Dermis blood vessel endothelial cell (primary cell): ENCODE measurements at places on chromosomes 12 and 14.

DNA sequence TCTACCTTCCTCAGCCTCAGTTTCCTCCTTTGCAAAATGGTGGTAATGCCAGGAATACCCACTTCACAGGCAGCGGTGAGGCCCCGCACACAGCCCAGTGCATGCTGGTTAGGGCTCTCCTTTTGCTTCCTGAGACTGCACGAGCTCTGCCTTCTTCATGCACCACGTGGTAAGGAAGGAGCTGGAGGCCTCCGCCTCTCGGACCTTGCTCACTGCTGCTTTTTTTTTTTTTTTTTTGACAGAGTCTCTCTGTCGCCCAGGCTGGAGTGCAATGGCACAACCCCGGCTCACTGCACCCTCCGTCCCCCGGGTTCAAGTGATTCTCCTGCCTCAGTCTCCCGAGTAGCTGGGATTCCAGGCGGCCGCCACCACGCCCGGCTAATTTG is 18.1 kb downstream of the TAMALIN start:
- peak; percentile 55 for DNase-seq

GRCh38 chr12:29430716-29431044 is 49.7 kb upstream of the ERGIC2 start:
- DNase-seq = no peak

- no peak for DNase-seq
These were observed 16.1 kb upstream of the SH2B3 start for GRCh38 chr12:111389635-111390034.

DNA sequence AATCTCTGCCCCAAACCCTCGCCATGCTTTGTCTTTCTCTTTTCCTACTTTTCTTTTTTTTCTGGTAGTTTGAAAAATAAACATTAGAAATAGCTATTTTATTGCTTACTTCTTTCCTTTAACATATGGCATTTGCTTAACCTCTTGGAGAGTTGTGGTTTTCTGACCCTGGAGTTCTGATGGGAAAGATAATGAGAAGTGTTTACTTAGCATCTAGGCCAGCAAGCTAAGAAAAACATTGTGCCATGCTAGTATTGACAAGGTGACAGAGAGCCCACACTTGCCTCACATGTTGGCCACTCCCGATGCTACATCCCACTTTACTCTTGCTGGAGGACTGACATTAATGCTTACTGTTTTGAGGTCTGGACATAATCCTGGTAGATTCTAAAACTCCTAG is 886.2 kb downstream of the DIO2 start:
- no peak for DNase-seq

- no peak for DNase-seq
These were observed 18.6 kb downstream of the JDP2 start for GRCh38 chr14:75446447-75446846.

- no peak for DNase-seq
These were observed 499.7 kb upstream of the RGS6 start for GRCh38 chr14:71432334-71433110.

DNA sequence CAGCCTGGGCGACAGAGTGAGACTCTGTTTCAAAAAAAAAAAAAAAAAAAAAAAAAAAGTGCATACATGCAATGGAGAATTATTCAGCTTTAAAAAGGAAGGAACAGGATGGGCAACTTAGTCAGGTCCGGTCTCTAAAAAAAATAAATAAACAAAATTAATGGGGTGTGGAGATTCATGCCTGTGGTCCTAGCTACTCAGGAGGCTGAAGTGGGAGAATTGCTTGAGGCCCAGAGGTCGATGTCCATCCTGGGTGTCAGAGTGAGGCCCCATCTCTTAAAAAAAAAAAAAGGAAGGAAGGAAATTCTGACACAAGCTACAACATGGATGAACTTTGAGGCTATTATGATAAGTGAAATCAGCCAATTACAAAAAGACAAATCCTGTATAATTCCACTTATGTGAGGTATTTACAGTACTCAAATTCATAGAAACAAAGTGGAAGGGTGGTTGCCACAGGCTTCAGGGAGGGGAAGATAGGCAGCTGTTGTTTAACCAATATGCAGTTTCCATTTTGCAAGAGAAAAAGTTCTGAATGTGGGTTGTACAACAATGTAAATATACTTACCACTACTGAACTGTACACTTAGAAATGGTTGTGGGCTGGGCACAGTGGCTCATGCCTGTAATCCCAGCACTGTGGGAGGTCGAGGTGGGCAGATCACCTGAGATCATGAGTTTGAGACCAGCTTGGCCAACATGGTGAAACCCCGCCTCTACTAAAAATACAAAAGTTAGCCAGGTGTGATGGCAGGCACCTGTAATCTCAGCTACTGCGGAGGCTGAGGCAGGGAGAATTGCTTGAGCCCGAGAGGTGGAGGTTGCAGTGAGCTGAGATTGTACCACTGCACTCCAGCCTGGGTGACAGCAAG is 12.3 kb upstream of the APOF start:
- peak; percentile 41 for DNase-seq

GRCh38 chr12:77204083-77204482 is 138.7 kb upstream of the E2F7 start:
- peak; percentile 18 for DNase-seq

- DNase-seq = peak; percentile 41
These were observed 1.3 kb downstream of the CAMKK2 start for GRCh38 chr12:121295116-121295745.

GRCh38 chr12:52354200-52354599 is 13.1 kb downstream of the KRT85 start:
- DNase-seq = no peak

DNA sequence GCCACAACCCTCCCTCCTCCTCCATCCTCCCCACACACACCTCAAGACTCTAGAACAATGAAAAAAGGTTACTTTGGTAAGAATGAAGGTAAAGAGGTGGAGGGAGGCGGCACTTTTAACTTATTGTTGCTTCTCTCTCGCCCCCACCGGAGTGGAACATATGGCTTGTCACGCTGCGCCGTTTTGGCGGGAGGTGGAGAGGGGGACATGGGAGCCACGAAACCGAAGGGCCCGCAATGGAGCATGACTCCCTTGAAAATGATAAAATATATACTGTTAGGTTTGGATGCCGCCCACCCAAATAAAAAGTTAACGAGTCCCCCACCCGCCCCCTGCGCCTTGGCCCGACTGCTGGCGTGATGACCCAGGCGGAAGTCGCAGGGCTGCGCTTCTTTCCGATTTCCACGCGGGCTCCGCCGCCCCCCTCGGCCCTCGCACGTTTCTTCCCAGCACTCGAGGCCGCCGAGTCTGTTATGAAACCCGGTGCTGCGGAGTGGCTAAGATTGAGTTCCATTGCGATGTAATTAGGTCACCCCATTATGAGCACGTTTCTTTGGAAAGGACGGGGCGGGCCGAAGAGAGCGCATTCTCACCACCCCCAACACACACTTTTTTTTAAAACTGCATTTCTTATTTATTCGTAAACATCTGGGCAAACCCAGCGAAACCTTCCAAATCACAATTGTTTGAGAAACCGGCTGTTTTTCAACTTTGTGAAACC is 1.4 kb upstream of the ZFP36L1 start:
- DNase-seq = peak; percentile 91

GRCh38 chr12:89038831-89039512 is 313.3 kb downstream of the DUSP6 start:
- DNase-seq = no peak

- no peak for DNase-seq
These were observed 12.9 kb upstream of the OXA1L start for GRCh38 chr14:22753586-22753985.

- DNase-seq = peak; percentile 50
These were observed 17.7 kb upstream of the ANP32D start for GRCh38 chr12:48454667-48455066.

DNA sequence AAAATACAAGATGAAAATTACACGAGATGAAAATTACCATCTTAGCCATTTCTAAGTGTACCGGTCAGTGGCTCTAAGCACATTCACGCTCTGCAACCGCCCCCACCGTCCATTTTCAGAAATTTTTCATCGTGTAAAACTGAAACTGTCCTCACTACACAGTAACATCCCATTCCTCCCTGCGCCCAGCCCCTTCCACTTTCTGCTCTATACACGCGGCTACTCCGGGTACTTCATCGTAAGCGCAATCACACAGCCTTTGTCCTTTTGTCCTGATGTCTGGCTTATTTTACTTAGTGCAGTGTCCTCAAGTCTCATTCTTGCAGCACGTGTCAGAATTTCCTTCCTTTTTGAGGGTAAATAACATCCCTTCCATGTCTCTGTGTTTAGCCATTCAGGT is 3.6 kb upstream of the GPR132 start:
- no peak for DNase-seq

GRCh38 chr12:116813271-116814041 is 67.8 kb downstream of the HRK start:
- DNase-seq = no peak

DNA sequence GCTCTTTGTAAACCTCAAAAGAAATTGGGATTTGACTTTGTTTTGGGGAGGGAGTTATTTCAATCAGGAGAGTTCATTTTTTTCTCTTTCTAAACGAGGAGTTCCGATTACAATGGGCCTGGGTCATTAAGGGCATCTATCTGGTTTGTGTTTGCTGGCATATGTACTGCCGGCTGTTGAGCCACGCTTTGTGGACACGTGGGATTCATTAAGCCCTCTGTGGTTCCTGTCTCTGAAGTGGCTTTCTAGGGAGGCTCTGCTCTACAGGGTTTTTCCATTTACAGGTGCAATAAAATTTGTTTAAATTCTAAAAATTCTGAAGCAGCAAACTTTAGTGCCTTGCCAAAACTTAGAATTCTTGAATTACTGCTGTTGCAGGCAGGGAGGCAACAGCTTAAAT is 57.9 kb downstream of the GNS start:
- DNase-seq = peak; percentile 47

DNA sequence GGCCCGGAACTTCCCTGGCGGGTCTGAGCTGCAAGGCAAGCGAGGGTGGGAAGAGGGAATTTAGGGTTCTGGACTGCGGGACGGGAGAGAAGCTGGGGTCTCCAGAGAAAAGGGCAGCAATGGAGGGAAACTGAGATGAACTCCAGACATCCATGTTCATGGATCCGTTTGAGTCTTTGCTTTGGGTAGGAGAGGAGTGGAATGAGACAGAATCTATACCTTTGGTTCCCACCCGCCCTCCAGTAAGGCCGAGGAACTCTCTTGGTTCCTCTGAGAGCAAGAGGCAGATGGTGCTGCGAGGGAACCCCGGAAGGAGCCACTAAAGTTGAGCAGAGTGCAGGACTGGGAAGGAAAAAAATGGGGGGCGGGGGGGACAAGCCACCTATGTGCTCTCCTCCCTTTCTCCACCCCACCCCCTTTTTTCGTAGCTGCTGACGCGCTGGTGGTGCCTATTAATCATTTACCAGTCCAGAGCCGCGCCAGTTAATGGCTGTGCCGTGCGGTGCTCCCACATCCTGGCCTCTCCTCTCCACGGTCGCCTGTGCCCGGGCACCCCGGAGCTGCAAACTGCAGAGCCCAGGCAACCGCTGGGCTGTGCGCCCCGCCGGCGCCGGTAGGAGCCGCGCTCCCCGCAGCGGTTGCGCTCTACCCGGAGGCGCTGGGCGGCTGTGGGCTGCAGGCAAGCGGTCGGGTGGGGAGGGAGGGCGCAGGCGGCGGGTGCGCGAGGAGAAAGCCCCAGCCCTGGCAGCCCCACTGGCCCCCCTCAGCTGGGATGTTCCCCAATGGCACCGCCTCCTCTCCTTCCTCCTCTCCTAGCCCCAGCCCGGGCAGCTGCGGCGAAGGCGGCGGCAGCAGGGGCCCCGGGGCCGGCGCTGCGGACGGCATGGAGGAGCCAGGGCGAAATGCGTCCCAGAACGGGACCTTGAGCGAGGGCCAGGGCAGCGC is 1.2 kb downstream of the SSTR1 start:
- DNase-seq = peak; percentile 68

DNA sequence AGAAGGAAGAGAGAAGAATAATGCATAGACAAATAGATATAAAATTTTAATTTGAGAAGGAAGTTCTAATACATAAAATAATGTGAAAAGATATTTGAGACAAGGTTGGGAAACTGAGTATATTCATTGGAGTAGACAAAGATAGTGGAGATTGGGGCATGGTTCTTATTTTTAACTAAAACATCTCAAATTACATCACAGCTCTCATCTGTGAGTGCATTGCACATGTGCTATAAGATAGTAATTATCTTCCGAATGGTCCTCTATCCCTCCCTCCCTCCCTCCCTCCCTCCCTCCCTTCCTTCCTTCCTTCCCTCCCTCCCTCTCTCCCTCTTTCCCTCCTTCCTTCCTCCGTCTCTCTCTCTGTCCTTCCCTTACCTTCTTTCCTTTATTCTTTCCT is 1104.0 kb upstream of the FLRT2 start:
- no peak for DNase-seq

DNA sequence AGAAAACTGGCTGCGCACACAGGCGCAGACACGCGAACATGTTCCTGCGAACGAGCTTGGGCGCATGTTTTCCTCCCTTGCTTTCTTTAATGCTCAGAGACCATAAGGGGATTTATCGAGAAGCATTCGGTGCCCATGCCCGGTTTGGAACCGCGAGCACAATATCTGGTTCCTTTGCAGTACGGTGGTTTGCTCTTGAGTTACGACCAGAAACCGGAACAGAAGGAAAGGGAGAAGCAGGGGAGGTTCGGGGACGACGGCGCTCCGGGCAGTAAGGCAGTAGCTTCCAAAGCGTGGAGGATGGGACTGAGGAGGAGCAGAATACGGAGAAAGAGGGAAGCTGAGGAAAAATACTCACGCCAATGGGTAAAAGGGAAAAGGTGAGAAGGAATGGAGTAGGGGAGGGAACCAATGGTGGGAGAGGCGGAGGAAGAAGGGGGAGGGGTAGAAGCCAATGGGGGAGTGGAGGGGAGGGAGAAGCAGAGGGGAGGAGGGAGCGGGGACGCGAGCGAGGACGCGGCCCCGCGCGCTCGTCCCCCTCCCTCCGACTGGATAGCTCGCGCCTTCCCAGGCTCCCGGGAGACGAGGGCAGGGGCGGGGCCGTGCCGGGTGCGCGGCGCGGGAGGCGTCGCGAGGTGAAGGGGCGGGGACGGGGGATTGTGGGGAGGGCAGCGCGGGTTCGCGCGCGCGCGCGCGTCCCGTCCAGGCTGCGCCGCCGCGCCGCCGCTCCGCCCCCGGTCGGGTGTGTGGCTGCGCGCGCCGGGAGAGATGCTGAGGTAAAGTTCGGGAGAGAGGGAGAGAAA is 625 bp upstream of the ARHGAP5 start:
- peak; percentile 96 for DNase-seq

DNA sequence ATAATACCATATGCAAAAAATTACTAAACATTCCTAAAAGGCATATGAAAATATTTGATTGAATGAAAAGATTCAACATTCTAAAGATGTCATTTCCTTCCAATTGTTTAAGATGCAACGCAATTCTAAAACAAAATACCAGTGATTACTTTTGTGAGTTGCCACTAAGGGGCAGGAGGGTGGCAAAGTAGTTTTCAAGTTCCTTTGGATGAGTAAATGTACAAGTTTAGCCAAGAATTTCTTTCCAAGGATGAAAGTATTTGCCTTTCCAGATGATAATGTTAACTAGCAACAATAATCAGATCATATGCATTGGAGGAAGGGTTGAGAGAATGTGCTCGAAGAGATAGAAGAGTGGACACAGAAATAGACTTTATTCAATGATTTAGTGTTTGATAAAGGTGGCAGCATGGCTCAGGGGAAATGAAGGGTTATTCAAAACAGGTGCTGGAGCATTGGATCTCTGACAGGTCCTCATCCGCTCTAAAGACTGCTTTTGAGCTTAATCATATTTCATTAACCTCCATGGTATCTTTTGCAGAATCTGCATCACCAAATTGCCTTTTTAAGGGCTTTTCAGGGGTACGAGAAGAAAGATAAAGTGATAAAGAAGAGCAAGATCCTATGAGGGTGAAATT is 678.5 kb upstream of the TBX3 start:
- no peak for DNase-seq

- no peak for DNase-seq
These were observed 40.2 kb downstream of the B4GALNT3 start for GRCh38 chr12:499837-500458.
